ENCODE measurements at places on chromosomes 13 and 19.

GRCh38 chr13:70490320-70490935 is 382.2 kb upstream of the KLHL1 start:
- DNase-seq = no peak

GRCh38 chr13:112603641-112604225 is 15.8 kb upstream of the TUBGCP3 start:
- no peak for DNase-seq

- no peak for DNase-seq
Measured at GRCh38 chr13:21579754-21580316, 24.1 kb downstream of the MICU2 start.

DNA sequence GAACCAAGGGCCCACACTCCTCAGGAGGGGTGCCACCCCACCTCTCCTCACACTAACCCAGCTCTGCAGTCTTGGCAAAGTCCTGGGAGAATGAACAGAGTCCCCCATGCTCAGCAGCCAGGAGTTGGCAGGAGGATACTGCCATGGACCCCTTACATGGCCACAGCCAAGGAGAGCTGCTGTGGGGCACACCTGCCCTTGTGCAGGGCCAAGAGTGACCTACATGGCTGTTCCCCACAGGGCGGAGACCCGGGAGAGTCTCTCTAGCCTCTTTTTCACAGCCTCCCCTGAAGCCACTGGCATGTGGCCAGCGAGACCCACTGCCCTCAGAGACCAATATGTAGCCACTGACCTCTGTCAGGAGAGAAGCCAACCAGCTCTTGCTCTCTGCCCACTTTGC is 45.9 kb upstream of the VSTM2B start:
- no peak for DNase-seq

- no peak for DNase-seq
Measured at GRCh38 chr13:26722321-26722720, 38.3 kb downstream of the GPR12 start.

DNA sequence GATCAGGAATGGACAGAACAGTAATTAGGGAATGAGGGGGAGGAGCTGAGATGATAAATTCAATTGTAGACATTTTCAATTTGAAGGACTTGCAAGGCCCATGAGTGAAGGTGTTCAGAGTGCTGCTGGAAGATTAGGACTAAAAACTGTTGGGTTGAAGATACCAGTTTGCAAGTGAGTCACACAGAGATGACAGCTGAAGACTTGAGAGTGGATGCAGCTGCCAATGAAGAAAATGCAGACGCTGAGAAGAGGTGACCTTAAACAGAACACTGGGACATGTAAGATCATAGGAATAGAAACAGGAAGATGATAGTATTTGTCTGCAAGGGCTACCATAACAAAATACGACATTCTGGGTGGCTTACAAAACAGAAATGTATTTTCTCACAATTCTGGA is 1716.5 kb upstream of the SLC10A2 start:
- DNase-seq = no peak

Data from activated CD4-positive, alpha-beta T cell treated with anti-CD3 and anti-CD28 coated beads, Interleukin-2, amount 50 U/mL, for 24 hours (primary cell).